ENCODE measurements at places on chromosomes 2 and 18.
A peak's percentile ranks its signal among the peaks of the same experiment; 100 is the strongest.

DNA sequence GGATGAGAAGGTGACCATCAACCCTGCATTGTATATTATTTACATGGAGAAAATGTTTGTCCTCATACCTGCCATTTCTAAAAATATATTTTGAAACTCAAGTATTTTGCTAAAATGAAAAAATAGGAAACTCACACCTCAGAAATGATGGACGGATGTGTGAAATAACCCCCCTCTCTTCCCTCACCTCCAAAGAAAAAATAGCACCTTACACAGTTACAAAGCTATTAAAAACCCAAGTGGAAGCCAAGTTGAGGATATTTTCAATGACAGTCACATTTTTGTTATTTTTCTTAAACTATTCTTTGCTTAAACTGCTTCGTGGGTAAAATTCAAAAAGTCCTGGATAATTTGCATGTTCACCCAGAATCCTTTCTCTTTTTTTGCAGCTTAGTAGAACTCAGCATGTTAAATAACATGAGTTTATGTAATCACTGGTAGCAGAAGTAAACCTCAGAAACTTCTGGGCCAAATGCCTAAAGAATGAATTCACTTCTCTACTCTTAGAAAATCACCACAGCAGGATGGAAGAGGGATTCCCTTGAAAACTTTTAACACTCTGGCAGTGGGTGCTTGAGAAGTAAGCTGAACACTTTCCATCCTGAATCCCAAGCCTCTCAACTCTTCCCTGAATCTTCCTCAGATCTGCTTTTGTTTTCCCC lies 768 bp downstream of the DSC1 start:
- DNase-seq, result no peak

- no peak for DNase-seq
Measured at GRCh38 chr2:33494155-33494779, 17.8 kb downstream of the RASGRP3 start.

- DNase-seq, result peak; percentile 25
Measured at GRCh38 chr2:126761981-126762878, 106.3 kb downstream of the GYPC start.

- DNase-seq, result no peak
Measured at GRCh38 chr18:11110509-11110908, 38.9 kb downstream of the PIEZO2 start.

- DNase-seq, result no peak
Measured at GRCh38 chr2:186757009-186757408, 63.1 kb downstream of the FAM171B start.

DNA sequence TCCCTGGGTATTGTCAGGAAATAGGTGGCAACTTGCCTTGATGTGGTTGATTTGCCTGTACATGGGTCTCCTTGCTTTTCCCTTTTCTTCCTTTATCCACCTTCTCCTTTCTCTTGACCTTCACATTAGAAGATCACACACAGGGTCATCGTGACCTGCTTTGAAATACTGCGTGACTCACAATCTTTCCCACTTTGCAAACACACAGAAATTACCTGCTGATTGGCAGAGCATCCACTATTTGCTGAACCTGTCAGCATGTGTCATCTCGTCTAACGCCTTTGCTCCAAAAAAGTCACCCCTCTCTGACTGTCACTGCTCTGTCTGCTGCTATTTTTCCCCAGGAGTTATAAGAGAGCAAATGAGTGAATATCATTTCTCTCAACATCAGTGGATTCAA lies 60.8 kb downstream of the MYO3B start:
- no peak for DNase-seq

DNA sequence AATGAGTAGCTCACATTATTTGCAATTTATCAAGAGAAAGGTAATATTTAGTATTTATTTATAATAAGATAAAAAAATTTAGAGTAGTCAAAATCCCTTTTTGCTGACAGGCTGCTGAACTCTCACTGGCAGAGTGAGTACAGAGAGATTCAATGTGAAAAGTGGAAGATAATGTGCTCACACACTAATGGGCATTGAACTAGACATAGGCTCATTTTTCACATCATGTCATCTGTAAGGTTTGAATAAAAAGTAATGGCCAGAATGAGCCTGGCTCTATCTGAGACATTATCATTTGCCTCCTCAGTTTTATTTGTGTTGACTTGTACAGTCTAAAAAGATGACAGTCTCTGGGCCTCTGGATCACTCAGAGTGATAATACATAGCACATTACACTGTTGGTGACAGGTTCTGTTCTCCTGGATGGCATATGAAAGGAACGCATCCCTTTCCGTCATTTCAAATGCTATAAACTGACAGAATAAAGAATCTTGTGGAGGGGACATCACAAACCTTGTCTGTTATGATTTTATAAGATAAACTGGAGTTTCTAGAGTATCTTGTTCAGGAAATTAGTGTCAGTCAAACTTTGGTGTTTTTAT lies 812.9 kb downstream of the NR4A2 start:
- DNase-seq, result no peak

DNA sequence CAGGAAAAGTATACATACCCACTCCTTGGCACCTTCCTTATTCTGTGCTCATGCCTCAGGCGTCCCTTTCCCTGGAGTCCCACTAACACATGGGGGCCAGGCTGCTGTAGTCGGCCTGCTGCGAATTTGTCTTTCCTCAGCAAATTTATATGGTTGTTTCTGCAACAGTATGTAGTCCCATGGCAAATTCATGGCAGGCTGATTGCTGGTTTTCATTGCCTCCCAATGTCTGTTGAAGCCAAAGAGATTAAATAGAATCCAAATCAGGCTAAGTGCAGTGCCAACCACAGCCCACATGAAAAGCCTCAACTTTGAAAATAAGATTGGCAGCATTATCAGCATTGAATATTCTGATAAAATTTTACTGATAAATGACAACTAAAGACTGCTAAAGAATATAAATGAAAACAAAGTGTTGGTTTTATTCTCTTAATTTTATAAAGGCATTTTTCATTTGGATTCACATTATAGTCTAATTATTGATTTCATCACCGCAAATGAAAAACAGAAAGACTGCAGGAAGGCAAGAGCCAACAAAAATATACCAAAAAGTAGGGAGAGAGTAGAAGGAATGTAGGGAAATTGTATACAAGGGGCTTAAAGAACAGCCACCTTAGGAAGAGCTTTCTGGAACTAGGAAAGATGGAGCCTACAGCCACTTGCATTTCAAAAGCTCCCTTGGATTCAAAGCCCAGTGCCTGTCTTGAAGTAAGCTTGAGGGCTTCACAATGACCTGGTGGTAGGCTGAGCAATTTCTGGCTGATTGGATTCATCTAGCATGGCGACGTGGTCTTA lies 283.7 kb upstream of the MMADHC start:
- DNase-seq, result no peak

DNA sequence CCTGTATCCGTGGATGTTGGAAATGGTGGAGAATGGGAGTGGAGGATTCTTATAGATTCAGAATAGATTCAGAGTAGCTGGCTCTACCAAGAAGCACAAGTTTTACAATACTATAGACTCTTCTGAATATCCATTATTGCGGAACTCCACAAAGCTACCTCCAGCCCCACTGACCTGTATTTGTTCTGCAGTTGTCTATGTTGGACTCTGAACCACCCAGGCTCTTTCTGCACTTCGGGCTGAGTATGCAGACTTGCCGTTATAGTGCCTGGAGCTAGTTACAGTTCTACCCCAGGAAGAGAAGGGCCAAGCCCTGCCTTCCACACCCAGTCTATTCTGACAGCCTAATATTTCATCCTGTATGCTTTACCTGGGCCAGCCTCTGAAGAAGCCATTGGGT lies 4.4 kb upstream of the RGPD4 start:
- DNase-seq, result no peak

GRCh38 chr2:37364351-37364750 lies 19.9 kb downstream of the QPCT start:
- no peak for DNase-seq

- DNase-seq, result no peak
Measured at GRCh38 chr2:165390875-165391274, 78.6 kb upstream of the CSRNP3 start.

DNA sequence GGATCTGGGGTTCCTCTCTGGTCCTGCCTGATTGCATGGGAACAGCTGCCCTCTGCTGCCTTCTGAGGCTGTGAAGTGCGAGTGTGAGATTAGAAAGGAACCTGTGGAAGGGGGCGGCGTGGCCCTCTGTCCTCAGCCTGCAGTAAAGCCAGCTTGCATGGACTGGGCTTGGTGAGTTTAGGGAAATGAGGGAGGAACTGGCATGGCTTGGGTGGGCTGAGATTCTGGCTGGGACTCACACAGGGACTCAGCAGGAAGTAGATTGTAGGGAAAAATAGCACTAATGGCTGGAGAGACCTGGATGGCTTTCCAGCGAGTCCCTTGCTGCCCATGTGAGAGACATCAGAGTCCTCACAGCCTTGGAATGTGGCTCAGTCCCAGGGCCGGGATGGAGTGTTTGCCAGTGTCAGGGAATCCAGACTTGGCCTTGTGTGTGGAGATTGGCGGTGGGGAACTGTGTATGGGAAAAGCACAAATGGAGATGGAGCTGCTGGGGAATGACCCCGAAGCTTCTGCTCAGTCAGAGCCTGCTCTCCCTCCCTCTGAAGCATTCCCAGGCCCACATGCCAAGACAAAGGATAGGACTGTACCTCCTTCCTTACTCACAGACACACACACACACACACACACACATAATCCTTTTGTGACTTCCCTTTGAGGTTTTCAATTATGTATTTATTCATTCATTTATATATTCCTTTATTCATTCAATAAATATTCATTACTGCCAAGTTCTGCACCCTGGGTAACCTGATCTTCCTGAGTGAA lies 115.4 kb downstream of the ACAA2 start:
- no peak for DNase-seq

- DNase-seq, result no peak
Measured at GRCh38 chr2:219344751-219345430, 12.3 kb upstream of the RESP18 start.

GRCh38 chr2:46364797-46365457 lies 67.7 kb downstream of the EPAS1 start:
- no peak for DNase-seq

DNA sequence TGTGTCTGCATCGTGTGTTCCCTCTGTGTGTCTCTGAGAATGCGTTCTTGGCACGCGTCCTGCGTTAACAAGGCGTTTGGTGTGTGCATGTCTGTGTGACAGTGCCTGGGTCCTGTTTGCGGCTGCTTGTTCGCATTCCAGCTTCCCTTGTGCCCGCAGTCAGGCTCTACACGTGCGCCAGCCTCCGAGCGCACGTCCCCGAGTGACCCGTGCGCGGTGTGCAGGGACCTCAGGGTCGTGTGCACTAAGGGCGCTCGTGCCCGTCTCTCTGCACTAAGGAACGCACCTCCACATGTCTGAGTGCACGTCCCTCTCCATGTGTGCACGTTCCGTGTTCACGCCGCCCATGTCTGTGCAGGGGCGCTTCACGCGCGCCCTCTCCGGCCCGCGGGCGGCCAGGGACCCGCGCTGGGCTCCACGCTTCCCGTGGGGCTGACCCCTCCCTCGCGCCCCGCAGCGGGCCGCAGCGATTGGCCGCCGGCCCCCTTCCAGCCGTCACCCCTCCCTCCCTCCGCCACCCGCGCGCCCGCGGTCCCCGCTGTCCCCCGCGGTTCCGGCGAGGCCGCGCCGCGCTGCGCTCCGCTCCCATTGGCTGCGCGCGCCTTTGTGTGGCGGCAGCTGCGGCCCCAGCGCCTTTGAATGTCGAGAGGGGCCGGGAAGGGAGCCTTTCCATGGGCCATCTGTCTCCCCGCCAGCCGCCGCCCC lies 229.4 kb downstream of the HAUS1 start:
- no peak for DNase-seq

GRCh38 chr18:29191263-29191662 lies 1014.3 kb upstream of the CDH2 start:
- DNase-seq, result no peak

DNA sequence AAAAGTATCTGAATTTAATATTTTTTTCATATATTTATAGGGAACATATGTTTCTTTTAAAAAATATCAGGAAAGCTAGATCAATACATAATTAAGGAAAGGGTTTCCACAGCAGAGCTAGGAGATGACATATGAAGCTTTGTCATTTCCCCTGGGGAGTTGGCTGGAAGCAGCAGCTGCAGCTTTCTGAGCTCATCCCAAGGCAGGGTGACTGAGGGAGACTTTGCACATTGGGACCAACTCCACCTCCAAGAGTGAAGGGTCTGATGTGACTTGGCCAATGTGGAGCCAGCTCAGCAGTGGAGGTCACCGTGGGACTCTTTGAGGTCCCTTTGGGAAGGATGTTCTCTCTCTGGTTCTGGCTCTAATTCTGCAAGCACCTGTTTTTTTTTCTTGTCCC lies 315.1 kb downstream of the RDH14 start:
- no peak for DNase-seq

- no peak for DNase-seq
Measured at GRCh38 chr2:175167076-175167791, 769 bp downstream of the ATF2 start.

- DNase-seq, result no peak
Measured at GRCh38 chr18:42229211-42230210, 274.5 kb downstream of the PIK3C3 start.

DNA sequence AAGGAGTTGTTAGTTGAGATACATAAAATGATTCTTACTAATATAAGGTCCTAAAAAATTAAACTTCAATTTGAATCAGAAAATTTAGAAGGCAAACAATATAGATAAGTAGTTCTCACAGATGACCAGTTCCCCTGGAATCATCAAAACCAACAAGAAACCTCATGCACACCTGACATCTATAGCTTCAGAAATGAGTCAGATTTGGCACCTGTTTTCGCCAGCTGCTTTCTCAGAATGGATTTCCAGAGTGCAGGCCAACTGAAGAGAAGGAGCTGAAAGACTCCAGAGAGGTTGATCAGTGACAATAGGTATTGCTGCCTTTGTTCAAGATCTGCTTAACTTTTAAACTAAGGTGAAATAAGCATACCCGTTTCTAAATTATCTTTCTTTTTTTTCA lies 192.4 kb downstream of the RDH14 start:
- DNase-seq, result no peak

GRCh38 chr2:10951558-10952414 lies 40.1 kb downstream of the KCNF1 start:
- no peak for DNase-seq

GRCh38 chr18:69870736-69871135 lies 76.9 kb downstream of the CD226 start:
- no peak for DNase-seq

DNA sequence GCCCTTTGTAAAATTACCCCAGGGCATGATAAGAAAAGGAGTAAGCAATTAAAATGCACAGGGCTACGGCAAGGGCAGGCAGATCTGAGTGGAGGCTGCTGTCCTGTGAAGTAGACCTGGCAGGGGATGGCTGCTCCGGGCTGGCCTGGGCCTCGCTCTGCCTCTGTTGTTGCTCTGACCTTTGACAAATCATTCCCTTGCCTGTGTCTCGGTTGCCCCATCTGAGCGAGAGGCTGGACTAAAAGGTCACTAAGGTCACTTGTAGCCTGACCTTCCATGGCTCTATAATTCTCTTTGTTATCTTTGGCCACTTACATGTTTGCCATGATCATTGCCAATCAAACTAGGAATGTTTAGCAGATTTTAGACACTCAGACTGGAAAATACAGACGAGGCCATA lies 118.1 kb downstream of the KLHL29 start:
- DNase-seq, result no peak
